ENCODE measurements at places on chromosomes 5 and 9.

GRCh38 chr5:12315461-12315860, 411.2 kb upstream of the CTNND2 start:
- no peak for DNase-seq

GRCh38 chr5:12522116-12522515, 617.9 kb upstream of the CTNND2 start:
- DNase-seq = no peak

GRCh38 chr9:26809795-26810194, 82.8 kb downstream of the CAAP1 start:
- no peak for DNase-seq

DNA sequence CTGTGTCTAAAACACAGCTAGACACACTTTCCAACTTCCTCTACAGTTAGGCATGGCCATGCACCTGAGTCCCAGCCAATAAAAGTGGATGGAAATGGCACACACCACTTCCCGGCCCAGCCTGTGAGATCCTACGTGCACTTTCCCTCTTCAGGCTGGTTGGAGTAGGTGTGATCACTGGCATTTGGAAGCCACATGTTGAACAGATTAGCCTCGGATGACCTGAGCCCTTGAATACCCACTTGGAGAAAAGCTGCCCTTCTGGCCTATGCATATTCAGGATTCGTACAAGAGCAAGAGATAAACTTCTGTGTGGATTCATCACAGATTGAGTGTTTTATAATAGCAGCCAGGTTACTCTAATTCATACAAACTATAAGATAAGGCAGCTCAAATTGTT, 359.0 kb upstream of the SLC30A5 start:
- no peak for DNase-seq

- DNase-seq = no peak
These were observed 32.9 kb upstream of the KCNIP1 start for GRCh38 chr5:170470808-170471404.

- DNase-seq = no peak
These were observed 49.0 kb upstream of the POU5F2 start for GRCh38 chr5:93790401-93790800.

- DNase-seq = no peak
These were observed 100.6 kb downstream of the CETN3 start for GRCh38 chr5:90308787-90309585.

GRCh38 chr9:114400219-114400618, 12.4 kb upstream of the AKNA start:
- no peak for DNase-seq

DNA sequence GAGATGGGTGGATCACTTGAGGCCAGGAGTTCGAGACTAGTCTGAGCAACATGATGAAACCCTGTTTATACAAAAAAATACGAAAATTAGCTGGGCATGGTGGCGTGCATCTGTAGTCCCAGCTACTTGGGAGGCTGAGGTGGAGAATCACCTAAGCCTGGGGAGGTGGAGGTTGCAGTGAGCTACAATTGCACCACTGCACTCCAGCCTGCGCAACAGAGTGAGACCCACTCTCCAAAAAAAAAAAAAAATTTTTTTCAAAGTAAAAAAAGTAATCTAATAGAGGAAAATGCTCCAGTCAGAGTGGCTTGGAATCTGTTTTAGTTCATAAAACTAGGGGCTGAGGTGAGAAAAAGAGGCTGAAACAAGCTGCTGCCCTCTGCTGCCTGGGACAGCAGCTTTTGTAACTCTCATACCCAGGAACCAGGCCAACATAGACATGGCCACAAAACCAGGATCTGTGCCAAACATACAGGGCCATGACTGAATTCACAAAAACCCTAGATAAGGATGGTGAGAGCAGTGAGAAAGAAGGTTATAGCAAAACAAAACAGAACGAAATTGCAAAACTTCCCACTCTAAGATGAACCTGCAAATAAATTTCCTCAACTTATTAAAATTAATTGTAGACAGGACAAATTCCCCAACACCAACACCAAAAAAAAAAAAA, 13.1 kb upstream of the DCAF12 start:
- DNase-seq = no peak

GRCh38 chr9:118577121-118577520, 792.1 kb downstream of the BRINP1 start:
- no peak for DNase-seq

GRCh38 chr5:22998362-22998761, 145.2 kb upstream of the CDH12 start:
- DNase-seq = no peak

- no peak for DNase-seq
These were observed 22.9 kb downstream of the PSMB7 start for GRCh38 chr9:124392254-124392870.

DNA sequence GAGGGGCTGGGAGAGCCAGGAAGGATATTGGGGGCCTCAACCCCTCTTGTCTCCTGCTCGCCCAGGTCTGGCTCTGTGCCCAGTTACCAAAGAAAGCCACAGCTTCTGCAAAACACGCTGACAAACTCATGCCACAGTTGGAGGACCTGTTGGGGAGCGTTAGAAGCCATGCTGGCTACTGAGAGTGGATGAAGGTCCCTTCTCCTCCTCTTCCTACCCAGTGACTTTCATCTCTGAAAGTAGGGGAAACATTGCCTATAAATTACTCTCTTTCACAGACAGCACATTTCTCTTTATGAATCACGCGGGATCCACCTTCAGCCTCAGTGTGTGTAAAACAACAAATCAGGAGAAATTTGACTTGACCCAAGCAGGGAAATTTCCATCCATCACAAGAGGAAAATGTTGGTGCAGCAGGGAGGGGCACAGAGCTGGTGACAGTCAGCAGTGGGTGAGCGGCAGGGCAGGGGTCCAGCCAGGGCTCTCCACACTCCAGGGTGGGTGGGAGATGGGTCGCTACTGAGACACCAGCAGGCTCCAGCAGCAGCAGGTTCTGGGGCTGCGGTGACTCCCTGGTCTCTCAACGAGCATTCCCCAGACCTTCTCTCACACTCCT, 181.9 kb downstream of the FGF18 start:
- DNase-seq = peak; percentile 37

Measured in stimulated activated CD8-positive, alpha-beta memory T cell treated with anti-CD3 and anti-CD28 coated beads, Interleukin-4, amount 100 ng/mL, for 48 hours (primary cell).